ENCODE measurements at places on chromosomes 5 and 9.

DNA sequence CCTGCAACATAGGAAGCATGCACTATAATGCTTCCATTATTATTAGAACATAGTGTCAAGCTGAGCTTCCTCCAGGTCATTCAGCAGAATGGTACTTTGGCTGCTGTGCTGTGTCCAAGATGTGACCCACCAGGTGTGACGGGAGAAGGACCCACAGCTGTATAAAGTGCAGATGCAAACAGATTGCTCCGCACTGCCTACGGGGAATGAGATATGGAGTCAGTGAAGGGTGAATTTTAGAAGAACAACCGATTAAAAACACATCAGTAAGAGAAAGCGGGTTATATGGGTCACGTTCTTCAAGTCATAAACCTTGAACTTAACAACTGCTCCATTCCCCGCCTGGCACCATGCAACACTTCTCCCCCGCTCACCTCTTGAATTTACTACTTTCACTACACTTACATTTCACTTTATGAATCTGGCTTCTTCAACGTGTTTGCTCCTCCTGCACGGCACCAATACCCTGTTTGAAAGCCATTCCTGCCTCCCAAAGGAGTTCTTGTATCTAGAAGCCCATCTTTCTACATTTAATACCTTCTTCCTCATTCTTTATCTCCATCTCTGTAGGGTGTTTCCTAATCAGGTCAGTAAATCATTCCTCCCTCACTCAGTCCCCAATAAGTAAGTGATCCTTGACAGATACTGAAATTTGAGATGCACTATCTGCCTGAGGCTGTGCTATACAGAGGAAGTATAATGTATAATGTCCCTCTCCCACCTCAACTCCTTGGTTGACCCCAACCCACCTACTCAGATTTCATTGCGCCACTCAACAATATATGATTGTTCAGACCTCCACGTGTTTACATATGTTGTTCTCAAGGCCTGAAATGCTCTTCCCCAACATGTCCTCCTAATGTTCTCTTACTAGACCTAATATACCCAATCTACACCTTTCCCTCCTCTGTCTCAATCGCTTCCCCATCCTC, 25.9 kb downstream of the BRINP1 start:
- DNase-seq, result no peak

GRCh38 chr9:36899406-36899805, 134.7 kb downstream of the PAX5 start:
- no peak for DNase-seq

DNA sequence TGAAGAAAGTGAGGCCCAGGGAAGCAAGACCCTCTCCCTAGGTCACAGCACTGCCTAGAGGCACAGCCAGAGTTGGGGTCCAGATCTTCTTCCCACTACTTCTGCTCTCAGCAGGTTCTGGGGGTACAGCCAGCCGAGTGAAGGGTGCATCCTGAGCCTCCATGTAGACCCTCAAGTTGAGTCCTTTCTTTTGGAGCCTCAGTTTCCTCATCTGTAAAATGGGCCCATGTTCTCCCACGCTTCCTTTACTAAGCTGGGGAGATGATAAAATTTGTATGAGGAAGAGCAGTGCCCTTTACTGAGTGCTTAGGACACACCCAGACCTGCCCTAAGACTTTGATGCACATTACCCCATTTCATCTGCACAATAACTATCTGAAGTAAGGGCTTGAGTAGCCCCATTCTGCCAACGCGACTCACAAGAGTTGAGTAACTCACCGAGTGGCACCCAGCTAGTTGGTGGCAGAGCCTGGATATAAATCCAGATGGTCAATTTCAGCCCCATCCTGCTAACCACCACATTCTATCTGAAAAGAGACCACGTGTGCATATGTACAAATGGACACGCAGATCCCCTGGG, 64.3 kb upstream of the GGTA1 start:
- DNase-seq, result no peak

- DNase-seq, result no peak
Measured at GRCh38 chr5:114561415-114561814, 199.5 kb downstream of the KCNN2 start.

DNA sequence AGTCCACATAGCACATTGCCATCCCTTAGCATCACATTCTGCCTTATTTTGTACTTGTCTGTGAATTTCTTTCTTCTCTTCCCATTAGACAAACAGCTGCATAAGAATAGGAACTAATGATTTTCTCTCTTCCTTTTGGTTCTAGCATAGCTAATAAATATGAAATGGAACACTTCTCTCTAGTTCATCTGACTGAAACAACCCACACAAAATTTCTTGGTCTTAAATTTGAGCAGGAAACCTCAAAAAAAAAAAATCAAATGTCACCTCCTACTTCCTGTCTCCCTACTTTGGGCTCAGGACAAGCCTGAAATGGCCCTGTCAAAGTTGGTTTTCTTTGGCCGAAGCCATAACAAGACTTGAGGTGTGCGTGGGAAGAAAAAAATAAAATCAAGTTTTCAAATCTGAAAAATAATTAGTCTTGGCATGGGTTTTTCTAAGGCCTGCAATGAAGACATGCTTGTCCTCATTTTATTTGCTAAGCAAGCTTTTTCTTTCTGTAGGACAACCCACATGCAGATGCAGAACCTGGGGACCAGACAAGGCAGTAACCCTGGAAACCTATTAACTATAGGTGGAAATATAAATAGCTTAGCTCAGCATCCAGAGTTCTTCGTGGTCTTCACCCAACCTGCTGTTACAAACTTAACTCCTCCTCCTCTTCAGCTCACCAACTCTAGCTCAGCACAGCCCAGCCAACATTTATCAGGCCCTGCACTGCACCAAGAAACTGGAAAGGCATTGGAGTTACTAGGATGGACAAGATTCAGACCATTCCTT, 523.5 kb upstream of the KLF4 start:
- DNase-seq, result no peak

DNA sequence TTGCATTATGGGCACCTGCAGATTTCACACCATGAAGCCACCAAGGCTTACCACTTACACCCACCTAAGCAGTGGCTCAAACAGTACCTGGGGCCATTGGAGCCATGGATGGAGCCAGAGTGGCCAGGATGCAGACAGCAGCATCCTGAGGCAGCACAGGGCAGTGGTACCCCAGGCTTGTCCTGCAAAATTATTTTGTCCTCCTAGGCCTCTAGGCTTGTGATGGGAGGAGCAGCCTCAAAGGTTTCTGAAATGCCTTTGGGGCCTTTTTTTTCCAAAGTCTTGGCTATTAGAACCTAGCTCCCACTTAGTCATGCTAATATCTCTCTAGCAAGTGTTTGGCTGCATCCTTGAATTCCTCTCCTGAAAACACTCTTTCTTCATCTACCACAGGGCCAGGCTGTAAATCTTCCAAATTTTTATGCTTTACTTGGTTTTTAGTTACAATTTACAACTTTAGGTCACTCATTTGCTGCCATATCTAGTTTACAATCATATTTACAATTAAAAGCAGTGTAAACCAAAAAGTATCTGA, 15.7 kb downstream of the TMC1 start:
- no peak for DNase-seq

DNA sequence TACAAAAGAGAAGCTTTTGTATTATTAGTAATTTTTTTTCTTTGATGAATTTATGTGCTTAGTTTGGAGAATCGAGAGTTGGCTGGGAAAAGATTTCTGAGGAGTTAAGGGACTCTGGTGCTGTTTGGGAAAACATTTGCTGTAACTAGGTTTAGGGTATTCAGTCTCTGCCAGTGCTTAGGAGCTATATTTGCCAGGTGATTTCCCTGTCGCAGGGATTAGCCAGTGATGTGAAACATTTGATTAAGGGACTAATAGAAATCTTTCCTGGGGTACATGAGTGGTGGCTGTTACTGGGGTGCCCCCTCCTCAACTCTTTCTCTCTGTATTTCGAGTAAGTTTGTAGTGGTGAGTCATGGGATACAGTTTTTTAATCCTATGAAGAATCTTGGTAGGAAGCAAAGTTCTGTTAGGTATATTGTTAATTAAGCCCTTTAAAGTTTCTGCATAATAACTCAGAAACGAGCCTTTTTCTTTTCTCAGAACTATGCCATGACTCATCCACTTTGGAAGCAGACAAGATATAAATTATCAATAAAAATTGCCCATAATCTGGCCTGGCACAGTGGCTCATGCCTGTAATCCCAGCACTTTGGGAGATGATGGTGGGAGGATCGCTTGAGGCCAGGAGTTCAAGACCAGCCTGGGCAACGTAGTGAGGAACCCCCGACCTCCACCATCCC, 18.6 kb downstream of the RGMB start:
- DNase-seq, result no peak

GRCh38 chr9:81538890-81539289, 150.5 kb downstream of the TLE1 start:
- no peak for DNase-seq

GRCh38 chr5:151924564-151925301, at the start of gene GLRA1:
Gene GLRA1, minus strand, starts transcription at chr5:151924851. Its CDS starts 302 bp downstream, at chr5:151924549.
- DNase-seq, result peak; percentile 67

GRCh38 chr9:129548571-129549135, 72.2 kb downstream of the C9orf50 start:
- DNase-seq, result no peak

GRCh38 chr5:98334946-98335345, 438.5 kb upstream of the RGMB start:
- DNase-seq, result no peak

DNA sequence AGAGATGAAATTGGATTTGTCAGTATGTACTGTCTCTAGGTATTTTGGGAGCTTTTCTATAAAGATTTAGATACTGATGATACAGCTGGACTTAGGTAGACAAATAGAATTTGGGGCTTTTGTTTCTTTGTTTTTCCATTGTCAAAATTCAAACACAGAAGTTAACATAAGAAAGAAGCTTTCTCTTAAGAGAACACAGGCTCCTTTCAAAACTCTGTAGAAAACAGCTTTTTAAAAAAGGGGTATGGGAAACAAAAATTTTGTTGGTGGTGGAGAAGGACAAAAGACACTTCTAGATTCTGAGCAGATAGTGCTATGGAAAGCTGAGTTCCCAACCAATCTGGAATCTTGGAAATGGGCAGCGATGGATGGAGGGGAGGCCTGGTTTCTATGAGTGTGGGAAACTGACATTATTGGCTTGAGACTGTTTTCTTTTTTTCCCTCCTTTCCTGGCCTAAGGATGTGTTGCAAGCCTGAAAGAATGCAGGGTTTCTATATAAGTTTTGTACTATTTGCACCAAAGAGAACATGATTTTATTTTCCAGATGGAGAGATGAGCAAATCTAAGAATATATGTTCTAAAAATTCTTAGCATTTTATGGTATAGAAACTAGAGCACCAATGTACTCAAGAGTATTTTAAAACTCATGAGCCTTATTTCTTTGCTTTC, 240.0 kb downstream of the PRR16 start:
- DNase-seq, result no peak

DNA sequence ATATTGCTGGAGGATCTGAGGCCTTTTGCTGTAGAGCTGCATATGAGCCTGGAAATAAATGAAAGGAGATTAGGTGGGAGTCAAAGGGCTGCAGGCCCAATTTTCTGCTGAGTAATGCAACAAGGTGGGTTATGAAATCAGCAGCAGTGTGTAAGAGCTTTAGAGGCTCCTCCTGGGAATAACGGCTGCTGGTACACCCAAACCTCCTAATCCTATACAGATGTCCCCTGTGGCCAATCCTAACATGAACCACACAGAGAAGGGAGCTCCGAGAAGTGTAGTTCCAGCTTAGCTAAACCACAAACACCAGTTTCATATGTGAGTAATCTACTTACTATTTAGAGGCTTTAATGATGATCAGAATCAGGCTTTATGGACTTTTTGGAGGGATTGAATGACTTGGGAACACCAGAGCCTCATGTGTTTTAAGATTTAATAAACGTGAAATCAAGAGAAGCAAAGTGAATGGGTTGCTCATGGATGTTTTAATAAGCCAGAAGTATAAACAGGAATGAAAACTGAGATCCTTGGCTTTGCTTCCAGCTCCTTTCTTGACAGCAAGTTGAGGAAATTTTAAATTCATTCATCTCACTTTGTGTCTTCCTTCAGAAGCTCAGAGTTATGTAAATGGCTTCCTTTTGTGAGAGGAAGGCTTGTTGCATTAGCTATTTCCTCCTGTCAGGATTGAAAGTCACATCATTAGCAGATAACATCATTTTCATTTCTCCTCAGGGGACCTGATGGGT, 437.5 kb downstream of the TMEM232 start:
- DNase-seq, result no peak

- DNase-seq, result peak; percentile 54
Measured at GRCh38 chr9:19471737-19472648, 63.2 kb downstream of the ACER2 start.

- no peak for DNase-seq
Measured at GRCh38 chr9:14909961-14910805, at the start of gene FREM1. Gene FREM1, minus strand, starts transcription at chr9:14910428. Its CDS starts 41,451 bp downstream, at chr9:14868977.

GRCh38 chr9:120979797-120980196, 53.2 kb upstream of the TRAF1 start:
- DNase-seq, result no peak

DNA sequence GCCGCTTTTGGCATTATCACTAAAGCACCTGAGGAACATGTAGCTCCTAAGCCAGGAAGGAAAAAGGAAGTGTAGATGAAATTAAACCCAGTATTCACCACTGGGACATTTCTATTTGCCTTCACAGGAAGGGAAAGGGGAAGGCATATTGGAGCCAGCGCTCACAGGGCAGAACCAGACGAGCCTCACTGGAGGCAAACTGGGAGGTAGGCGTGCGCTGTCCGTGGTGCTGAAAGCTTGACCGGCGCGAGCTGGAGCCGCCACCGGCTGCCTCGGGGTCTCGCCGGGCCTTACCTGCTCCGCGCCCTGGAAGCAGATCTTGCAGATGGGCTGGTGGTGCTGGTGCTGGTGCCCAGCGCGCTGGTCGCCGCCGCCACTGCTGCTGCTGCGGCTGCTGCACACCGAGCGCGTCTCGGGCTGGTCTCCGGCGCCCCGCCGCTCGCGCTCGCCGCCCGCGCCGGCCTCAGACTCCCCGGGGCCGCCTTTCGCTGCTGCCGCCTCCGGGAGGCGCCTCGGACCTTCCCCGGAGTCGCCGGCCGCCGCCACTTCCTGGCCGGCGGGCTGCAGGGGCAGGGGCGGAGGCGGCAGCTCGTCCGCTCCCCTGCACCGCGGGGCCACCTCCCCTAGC, 732 bp downstream of the MARCHF11 start:
- peak; percentile 62 for DNase-seq

DNA sequence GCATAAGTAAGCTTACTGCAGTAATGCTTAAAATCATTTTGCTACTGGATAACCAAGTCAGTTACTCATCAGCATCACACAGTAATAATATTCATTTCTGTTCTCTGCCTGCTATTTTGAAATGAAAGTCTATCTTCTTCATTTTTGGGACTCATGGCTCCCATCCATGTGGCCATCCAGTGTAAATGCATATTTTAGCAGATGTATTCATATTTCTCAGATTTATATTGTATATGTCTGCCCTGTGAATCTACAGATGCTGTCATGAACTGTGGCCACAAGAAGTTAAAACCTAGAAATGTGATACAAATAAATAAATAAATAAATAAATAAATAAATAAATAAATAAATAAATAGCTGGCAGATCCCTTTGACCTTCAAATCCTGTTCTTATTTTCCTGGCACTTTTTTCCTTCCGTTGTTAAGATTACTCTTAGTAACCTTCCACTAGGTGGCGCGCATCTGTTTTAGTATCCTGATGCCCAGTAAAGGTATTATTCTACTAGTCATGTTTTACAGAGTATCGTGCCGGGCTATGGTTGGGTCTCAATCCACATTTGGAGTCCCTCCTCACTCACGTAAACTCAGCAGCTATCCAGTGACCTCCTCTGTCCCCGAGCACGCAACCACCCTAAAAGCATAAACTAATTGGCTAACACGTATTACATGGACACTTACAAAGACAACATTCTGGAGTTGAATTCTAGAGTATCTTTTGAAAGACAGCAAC, 79.2 kb upstream of the IL7R start:
- DNase-seq, result peak; percentile 57

GRCh38 chr5:124639095-124639665, 107.3 kb downstream of the ZNF608 start:
- DNase-seq, result no peak

Measured in HTR-8/SVneo (cell line).